ENCODE measurements at places on chromosomes 4 and X.

- DNase-seq, result peak; percentile 94
Measured at GRCh38 chr4:165325732-165326512, 1.5 kb upstream of the MSMO1 start.

- DNase-seq, result no peak
Measured at GRCh38 chrX:17977696-17978095, 116.6 kb upstream of the RAI2 start.

- DNase-seq, result peak; percentile 71
Measured at GRCh38 chr4:81314897-81315470, 100.0 kb upstream of the PRKG2 start.

GRCh38 chr4:61918987-61919386 lies 718.9 kb downstream of the ADGRL3 start:
- DNase-seq, result no peak

GRCh38 chr4:2256156-2256731 lies 5.7 kb downstream of the MXD4 start:
- no peak for DNase-seq

- peak; percentile 25 for DNase-seq
Measured at GRCh38 chr4:108693211-108693610, 42.8 kb downstream of the OSTC start.

DNA sequence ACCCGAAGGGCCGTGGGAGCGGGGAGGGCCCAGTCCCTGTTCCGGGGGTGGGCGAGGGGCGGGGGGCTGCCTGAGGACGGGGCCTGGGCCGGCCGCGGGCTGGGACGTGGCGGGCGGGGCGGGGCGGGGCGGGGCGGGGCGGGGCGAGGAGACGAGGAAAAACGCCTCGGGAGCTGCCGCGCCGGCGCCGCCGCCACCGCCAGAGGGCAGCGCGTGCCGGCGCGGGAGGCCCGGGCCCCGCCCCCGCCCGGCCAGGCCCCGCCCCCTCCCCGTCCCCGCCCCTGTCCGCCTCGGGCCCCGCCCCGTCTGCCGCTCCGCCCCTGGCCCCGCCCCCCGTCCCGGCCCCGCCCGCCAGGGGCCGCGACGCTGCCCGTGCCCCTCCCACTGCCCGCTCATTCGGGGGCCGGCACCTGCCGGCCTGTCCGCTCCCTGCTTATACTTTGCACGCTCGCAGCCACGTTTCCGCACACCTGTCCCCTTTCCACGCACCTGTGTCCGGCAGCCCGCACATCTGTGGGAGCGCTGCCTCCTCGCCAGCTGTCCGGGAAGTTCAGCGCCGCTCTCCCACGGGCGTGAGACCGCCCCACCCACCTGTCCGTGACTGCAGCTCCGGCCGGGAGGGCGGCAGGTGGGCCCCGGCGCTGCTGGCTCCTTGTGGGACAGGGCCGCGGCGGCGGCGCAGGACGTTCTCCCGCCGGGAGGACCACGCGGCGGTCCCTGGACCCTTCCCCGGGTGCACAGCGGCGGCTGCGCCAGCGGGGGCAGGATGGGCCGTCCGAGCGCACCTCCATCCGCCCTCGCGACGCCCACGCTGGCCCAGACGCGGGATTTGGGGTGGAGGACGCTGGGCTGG lies 1.7 kb upstream of the FGFRL1 start:
- DNase-seq, result peak; percentile 60
